ENCODE measurements at places on chromosomes 6 and 20.

DNA sequence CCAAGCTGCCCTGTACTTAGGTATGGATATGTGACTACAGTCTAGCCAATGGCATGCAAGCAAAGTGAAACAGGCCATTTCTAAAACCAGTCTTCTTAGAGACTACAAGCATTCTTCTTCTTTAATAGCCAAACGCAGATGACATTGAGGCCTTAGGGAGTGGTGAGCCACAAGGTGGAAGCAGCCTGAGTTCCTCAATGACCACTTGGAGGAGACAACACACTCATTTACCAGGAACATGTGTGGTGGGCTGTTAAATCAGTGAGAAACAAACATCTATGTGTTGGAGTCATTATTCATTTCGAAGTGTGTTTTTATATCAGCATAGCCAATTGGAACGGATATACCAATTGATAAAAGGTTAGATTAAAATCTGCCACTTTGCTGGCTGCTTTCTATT, 122.0 kb downstream of the GFRAL start:
- no peaks in the 10 kb centered on the region for H3K27me3 ChIP-seq
- DNase-seq, result no peak
- no peaks in the 10 kb centered on the region for H3K36me3 ChIP-seq
- no peak overlapping the region for H3K4me3 ChIP-seq
- no peak overlapping the region for H3K27ac ChIP-seq

- H3K4me3 ChIP-seq, result no peak overlapping the region
- H3K36me3 ChIP-seq, result no peaks in the 10 kb centered on the region
- H3K27me3 ChIP-seq, result peaks cover 5% of the 10 kb centered on the region
- DNase-seq, result no peak
Measured at GRCh38 chr20:63125838-63126601, 89.9 kb downstream of the YTHDF1 start.

- DNase-seq, result no peak
- H3K4me1 ChIP-seq, result peaks cover 14% of the 10 kb centered on the region
- H3K27ac ChIP-seq, result peak overlapping the region; percentile 77
- H3K36me3 ChIP-seq, result no peaks in the 10 kb centered on the region
- H3K4me3 ChIP-seq, result peak overlapping the region; percentile 72
Measured at GRCh38 chr6:163405412-163406309, 8.9 kb upstream of the QKI start.

DNA sequence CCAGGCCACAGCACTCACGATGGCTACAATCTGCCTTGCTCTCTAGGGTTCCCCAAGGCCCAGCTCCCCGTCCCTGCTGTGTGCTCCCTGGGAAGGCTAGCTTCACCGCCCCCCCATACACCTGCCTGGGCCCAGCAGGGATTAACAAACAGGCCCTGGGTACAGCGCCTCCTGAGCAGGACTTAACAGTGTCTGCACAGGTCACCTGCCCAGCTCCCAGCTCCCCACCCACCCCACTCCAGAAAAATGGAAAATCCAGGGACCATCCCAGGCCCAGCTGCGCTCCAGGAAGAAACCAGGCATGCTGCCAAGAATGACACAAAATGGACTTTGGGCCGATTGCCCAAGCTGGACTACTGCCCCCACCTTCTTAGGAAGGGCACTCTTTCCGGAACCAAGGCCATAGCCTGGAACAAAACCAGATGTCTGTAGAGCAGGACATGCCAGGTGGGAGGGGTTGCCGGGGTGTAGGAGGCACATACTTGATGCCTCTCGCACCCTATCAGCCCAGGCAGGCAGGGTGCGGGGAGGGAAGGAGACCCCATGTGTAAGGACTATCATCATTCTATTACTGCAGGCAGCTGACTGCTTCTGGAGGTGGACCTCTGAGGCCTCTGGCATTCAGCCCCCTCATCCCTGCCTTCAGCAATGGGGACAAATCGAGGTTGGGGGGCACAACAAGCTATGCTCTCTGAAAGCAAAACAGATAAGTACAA, 104.9 kb downstream of the SNX5 start:
- peaks cover 20% of the 10 kb centered on the region for H3K4me1 ChIP-seq
- H3K4me3 ChIP-seq, result no peak overlapping the region
- DNase-seq, result no peak
- H3K27ac ChIP-seq, result no peak overlapping the region

DNA sequence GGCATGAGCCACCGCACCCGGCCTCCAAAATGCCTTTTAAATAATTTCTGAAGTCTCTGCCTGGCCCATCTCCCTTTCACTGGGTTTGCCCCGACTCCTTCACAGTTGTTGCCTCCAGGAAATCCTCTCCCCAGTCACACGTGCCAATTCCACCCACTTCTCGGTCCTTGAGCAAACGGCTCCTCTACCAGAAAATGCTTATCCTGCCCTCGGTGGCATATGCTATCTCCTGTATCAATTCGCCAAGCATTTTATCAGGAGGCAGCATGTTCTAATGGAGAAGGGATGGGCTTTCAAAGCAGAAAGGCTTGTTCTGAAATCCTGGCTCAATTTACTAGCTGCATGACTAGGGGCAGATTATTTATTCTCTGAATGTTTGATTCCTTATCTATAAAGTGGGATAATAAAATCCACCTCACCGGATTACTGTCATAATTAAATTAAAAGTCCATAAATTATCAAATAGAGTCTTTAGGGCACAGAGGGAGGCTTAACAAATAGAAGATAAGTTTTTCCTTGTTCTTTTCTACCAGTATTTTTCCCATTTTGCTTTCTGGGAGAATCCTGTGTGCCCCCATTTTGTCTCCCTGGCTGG, 66.3 kb downstream of the PPP1R3G start:
- H3K4me1 ChIP-seq, result peaks cover 4% of the 10 kb centered on the region
- no peaks in the 10 kb centered on the region for H3K27me3 ChIP-seq
- H3K4me3 ChIP-seq, result no peak overlapping the region
- H3K27ac ChIP-seq, result no peak overlapping the region
- no peak for DNase-seq

DNA sequence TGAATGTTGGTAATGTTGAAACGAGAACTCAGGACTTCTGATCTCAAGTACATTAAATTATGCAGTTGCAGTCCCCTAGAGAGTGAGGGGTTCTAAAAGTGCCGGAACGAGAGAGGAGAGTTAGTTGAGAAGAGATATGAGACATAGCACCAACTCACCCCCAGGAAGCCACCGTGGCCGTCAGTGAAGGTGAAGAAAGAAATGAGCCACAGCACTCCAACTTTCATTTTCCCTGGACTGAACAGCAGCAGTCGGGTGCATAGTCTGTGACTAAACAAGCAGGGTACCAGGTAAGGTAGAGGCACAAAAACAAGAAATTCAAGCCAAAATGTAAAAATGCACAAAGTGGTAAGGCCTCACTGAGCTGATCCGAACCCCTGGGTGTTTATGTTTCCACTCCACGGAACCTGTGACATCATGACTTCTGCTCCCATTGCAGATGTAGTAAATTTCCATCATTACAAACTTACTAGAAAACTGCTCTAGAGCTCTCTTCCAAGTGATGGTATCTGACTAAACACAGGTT, 13.2 kb downstream of the ADGRF1 start:
- H3K36me3 ChIP-seq, result no peaks in the 10 kb centered on the region
- no peaks in the 10 kb centered on the region for H3K27me3 ChIP-seq
- H3K4me1 ChIP-seq, result no peaks in the 10 kb centered on the region
- no peak overlapping the region for H3K27ac ChIP-seq
- no peak for DNase-seq

GRCh38 chr6:11214084-11214833, 18.2 kb downstream of the NEDD9 start:
- no peak overlapping the region for H3K27ac ChIP-seq
- H3K4me1 ChIP-seq, result peaks cover 67% of the 10 kb centered on the region
- H3K27me3 ChIP-seq, result no peaks in the 10 kb centered on the region
- no peak for DNase-seq
- no peak overlapping the region for H3K4me3 ChIP-seq

DNA sequence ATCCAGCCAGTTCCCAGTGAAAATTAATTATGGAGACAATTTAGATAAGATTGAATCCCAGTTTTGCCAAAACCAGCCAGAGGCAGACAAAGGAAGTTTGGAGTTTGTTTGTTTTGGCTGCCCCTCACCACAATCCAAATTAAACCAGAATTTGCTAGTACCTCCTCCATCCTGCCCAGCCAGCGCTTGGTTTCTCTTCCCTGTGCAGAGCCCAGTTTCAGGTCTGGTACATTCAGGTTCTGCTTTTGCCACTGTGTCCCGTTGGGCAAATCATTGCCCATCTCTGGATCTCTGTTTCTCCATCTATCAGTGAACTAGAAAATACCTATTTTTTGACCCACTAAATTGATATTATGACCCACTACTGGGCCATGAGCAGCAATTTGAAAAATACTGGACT, 26.4 kb downstream of the FOXP4 start:
- peaks cover 3% of the 10 kb centered on the region for H3K27me3 ChIP-seq
- H3K4me1 ChIP-seq, result no peaks in the 10 kb centered on the region

DNA sequence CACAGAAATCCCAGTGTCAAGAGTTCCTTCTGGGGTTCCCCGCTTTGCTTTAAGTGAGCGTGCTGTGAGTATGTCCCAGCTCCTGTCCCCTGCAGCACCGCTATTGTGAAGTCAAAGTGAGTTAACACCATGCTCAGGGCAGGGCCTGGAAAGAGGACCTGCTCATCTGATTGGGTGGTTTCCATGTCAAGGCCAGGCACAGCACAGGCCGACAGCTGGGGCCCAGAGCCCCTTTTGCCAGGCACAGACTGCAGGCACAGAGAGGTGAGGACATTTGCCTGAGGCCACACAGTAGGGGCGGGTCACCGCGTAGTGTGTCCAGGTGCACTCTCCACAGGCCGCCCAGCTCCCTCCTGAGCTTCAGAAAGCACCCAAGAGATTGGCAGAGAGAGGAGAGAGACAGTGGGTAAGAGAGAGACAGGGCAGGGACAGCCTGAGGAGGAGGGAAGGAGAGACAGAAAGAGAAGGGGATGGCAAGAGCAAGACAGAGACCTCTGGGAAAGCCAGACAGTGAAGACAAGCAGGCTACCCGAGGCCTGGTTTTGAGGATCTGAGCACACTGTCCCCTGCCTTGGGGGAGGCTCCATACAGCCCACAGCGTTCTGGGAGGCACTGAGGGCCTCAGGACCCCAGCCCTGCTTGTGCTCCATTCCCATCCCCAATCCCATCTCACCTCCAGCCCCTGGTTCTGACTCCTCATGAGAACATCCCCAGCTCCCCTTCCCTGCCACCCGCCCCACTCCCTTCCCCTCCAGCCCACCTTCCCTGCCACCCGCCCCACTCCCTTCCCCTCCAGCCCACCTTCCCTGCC, 6.5 kb upstream of the BPIFB1 start:
- peaks cover 8% of the 10 kb centered on the region for H3K4me1 ChIP-seq
- H3K4me3 ChIP-seq, result no peak overlapping the region
- peaks cover 34% of the 10 kb centered on the region for H3K27me3 ChIP-seq
- no peak for DNase-seq
- no peaks in the 10 kb centered on the region for H3K36me3 ChIP-seq
